Stimulated activated CD8-positive, alpha-beta memory T cell treated with anti-CD3 and anti-CD28 coated beads, Interleukin-7, amount 100 ng/mL, for 4 hours (primary cell): ENCODE measurements at places on chromosomes 11 and 22.

DNA sequence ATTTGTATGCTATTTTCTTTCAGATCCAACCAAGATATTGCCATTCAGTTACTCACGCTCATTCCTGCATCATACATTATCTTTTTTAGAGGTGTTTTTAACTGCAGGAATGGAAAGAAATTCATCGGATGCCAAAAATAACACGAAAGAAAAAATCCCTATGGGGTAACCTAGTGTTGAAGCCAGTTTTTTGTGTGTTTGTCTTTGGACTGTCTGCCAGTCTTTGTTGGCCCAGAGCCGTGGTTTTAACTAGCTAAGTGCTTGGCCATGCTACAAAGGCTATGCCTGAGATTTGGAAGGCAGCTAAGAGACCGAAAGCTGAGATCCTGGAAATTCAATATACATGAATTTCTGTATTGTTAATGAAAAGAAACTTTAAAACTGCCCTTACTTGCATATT is 309.8 kb upstream of the CNTN5 start:
- no peak for DNase-seq

DNA sequence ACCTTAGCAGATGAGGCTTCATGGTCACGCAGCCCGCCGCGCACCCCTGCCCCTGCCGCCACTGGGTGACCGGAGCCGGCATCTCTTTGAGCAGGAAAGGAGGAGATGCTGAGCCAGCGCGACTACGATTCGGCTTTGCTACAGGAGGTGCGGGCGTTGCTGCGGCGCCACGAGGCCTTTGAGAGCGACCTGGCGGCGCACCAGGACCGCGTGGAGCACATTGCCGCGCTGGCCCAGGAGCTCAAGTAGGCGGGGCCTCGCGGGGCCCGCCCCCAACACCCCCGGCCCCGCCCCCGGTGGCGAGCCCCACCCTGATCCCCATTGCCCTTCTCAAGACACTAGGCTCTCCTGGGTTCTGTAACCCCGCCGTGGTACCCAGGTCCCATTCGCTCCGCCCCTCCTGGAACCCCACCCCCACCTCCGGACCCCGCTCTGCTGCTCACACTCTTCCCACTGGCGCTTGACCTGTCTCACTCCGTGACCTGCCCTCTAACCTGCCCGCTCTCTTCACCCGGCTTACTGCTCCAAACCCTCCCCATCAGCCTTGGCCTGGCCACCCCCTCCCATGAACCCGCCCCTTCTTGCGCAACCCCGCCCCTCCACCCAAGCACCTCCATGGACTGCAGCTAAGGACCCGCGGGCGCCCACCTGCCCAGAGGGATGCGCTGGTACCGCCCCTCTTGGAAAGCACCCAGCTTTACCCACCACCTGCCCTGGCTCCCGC is 9.1 kb downstream of the CTSF start:
- no peak for DNase-seq

GRCh38 chr11:64868904-64869570 is 9.4 kb downstream of the EHD1 start:
- DNase-seq = no peak

DNA sequence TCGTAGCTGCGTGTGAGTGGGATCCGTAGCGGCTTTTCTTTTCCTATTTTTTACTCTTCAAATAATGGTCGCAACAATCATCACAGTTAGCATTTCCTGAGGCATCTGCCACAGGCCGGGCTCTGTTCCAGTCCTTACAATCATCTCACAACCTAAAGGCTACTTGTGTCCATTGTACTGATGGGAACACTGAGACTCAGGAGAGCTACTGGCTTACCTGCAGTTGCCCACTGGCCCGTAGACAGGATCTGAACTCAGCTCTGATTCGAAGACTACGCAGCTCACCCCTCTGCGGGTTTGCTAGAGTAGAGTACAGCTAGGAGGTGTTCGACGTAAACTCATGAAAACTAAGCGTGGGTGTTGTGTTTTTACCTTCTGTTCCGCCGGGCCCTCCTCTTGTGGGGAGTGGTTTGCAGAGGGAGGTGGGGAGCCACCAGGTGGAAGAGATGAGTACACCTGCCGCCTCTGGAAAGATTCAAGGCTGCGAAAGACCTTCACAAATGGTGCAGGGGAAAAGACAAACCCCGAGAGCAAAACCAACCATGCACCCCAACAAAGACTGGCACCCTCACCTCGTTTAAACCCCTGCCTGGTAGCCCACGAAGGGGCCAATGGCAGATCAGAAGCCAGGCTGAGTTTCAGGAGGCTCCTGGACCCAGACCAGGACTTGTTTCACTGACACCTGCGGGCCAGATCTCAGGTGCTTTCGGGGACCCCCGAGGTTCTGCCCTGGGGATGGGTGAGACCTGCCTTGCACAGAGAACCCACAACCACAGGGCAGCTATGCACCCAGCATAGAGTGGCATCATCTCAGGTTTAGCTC is 18.3 kb upstream of the RFPL3 start:
- no peak for DNase-seq

GRCh38 chr11:22768281-22768680 is 61.3 kb downstream of the SVIP start:
- no peak for DNase-seq

GRCh38 chr11:73667891-73668290 is 21.5 kb downstream of the PLEKHB1 start:
- no peak for DNase-seq

GRCh38 chr11:12986194-12986898 is 22.8 kb upstream of the RASSF10 start:
- no peak for DNase-seq

DNA sequence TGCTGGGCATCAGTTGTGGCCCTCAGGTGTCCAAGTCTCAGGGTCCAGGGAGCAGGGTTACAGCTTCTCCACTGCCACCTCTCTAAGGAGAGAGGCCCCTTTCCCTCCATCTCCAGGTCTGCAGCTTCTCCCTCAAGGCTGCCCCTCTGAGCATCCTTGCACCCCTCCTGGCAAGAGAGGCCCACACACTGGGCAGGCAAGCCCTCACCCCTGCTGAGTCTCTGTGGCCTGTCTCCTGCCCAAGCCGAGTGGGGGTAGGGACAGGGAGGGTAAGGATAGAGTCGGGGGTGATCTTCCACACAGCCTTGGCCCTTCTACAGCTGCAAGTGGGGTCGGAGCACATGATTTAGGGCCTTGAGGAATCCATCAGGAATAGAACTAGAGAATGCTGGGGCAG is 76.6 kb downstream of the ST3GAL4 start:
- no peak for DNase-seq

GRCh38 chr22:43288807-43289420 is 54.3 kb downstream of the SCUBE1 start:
- no peak for DNase-seq
